ENCODE measurements at places on chromosomes 16 and 17. TPM values are rescaled to one million over a fixed set of nuclear protein-coding genes. Genes with fewer than 3 reads are reported as not detected.

GRCh38 chr16:89289428-89290395 is 72.2 kb downstream of the ZNF778 start:
- peaks cover 26% of the 10 kb centered on the region for H3K36me3 ChIP-seq
- H3K4me3 ChIP-seq: no peak overlapping the region
- H3K27me3 ChIP-seq: no peaks in the 10 kb centered on the region
- DNase-seq: peak; percentile 74

DNA sequence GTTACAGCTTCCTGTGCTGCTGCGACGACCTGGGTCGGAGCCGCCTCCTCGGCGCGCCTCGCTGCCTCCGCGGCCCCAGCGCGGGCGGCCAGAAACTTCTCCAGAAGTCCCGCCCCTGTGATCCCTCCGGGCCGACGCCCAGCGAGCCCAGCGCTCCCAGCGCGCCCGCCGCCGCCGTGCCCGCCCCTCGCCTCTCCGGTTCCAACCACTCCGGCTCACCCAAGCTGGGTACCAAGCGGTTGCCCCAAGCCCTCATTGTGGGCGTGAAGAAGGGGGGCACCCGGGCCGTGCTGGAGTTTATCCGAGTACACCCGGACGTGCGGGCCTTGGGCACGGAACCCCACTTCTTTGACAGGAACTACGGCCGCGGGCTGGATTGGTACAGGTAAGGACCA is 746 bp downstream of the HS3ST2 start:
- no peaks in the 10 kb centered on the region for H3K27me3 ChIP-seq
- H3K4me1 ChIP-seq: peaks cover 18% of the 10 kb centered on the region
- no peak for DNase-seq
- no peak overlapping the region for H3K27ac ChIP-seq
- H3K4me3 ChIP-seq: no peak overlapping the region
- H3K36me3 ChIP-seq: no peaks in the 10 kb centered on the region

- H3K36me3 ChIP-seq: no peaks in the 10 kb centered on the region
- no peaks in the 10 kb centered on the region for H3K27me3 ChIP-seq
- no peak overlapping the region for H3K27ac ChIP-seq
- no peak overlapping the region for H3K4me3 ChIP-seq
These were observed 11.6 kb upstream of the DRC7 start for GRCh38 chr16:57682809-57683635.

GRCh38 chr17:27554152-27554551 is 76.8 kb upstream of the LGALS9 start:
- no peak overlapping the region for H3K4me3 ChIP-seq
- H3K27me3 ChIP-seq: no peaks in the 10 kb centered on the region
- peaks cover 76% of the 10 kb centered on the region for H3K4me1 ChIP-seq
- peak; percentile 49 for DNase-seq
- H3K36me3 ChIP-seq: no peaks in the 10 kb centered on the region

DNA sequence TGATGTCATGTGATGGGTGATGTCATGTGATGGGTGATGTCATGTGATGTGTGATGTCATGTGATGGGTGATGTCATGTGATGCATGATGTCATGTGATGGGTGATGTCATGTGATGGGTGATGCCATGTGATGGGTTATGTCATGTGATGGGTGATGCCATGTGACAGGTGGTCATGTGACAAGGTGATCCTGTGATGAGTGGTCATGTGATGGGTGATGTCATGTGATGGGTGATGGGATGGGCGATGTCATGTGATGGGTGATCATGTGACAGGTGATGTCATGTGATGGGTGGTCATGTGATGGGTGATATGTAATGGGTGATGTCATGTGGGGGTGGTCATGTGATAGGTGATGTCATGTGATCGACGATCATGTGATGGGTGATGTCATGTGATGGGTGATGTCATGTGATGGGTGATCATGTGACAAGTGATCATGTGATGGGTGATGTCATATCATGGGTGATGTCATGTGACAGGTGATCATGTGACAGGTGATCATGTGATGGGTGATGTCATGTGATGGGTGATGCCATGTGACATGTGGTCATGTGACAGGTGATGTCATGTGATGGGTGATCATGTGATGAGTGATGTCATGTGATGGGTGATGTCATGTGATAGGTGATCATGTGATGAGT is 17.2 kb downstream of the CD300LB start:
- no peaks in the 10 kb centered on the region for H3K27me3 ChIP-seq
- no peak for DNase-seq
- no peaks in the 10 kb centered on the region for H3K36me3 ChIP-seq
- H3K27ac ChIP-seq: no peak overlapping the region

GRCh38 chr16:75660321-75660720 is 12.7 kb downstream of the TERF2IP start:
- peaks cover 19% of the 10 kb centered on the region for H3K36me3 ChIP-seq
- DNase-seq: no peak
- no peaks in the 10 kb centered on the region for H3K27me3 ChIP-seq
- H3K27ac ChIP-seq: no peak overlapping the region
- H3K4me1 ChIP-seq: no peaks in the 10 kb centered on the region
- H3K4me3 ChIP-seq: no peak overlapping the region

DNA sequence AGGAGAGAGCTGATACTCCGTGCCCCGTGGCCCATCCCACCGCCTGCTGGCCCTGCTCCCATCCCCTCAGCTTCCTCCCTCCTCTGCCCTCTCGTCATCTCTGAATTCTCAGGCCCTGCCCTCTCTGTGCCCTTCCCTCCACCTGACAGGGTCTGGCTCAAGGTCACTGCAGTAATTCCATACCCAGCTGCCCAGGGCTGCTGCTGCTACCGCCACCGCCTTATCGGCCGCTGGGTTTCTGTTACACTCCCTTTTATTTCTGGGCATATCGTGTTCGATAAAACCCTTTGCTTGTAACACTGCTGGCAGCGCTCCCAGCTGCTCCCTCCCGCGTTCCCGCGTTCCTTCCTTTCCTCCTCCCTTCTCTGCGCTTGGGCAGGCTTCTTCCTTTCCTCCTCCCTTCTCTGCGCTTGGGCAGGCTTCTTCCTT is 1.2 kb downstream of the EPN3 start:
- H3K36me3 ChIP-seq: peaks cover 5% of the 10 kb centered on the region
- H3K4me1 ChIP-seq: peaks cover 74% of the 10 kb centered on the region
- no peaks in the 10 kb centered on the region for H3K27me3 ChIP-seq

DNA sequence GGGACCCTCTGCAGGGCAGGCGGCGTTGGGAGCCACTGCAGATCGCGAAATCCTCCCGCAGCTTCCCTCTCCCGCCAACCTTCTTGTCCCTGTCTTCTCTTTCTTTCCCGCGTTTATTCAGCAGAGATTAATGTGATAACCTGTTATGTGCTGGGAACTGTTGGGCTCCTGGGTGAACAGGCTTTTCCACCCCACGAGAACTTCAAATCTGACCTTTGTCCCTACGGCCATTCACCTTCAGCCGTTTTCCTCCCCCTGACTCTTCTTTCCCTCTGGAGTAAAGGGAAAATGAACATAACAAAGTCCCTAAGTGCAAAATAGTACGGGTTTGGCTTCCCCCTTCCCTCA is 15.2 kb upstream of the KPNA2 start:
- H3K36me3 ChIP-seq: no peaks in the 10 kb centered on the region
- DNase-seq: peak; percentile 26
- H3K4me1 ChIP-seq: peaks cover 12% of the 10 kb centered on the region
- H3K4me3 ChIP-seq: peak overlapping the region; percentile 45
- peak overlapping the region; percentile 13 for H3K27ac ChIP-seq

Gene IL21R
- total RNA-seq: not detected

Gene POLR2C
- total RNA-seq: 34.9 TPM

Gene STXBP4
- total RNA-seq: 9.3 TPM

Gene AANAT
- not detected for total RNA-seq

Gene ENPP7
- total RNA-seq: not detected

Measured in body of pancreas (tissue), 4 donors.